Cardiac fibroblast (primary cell): ENCODE measurements at places on chromosomes 3 and 15.

GRCh38 chr3:106030627-106030963 lies 161.8 kb upstream of the CBLB start:
- DNase-seq, result peak; percentile 71

DNA sequence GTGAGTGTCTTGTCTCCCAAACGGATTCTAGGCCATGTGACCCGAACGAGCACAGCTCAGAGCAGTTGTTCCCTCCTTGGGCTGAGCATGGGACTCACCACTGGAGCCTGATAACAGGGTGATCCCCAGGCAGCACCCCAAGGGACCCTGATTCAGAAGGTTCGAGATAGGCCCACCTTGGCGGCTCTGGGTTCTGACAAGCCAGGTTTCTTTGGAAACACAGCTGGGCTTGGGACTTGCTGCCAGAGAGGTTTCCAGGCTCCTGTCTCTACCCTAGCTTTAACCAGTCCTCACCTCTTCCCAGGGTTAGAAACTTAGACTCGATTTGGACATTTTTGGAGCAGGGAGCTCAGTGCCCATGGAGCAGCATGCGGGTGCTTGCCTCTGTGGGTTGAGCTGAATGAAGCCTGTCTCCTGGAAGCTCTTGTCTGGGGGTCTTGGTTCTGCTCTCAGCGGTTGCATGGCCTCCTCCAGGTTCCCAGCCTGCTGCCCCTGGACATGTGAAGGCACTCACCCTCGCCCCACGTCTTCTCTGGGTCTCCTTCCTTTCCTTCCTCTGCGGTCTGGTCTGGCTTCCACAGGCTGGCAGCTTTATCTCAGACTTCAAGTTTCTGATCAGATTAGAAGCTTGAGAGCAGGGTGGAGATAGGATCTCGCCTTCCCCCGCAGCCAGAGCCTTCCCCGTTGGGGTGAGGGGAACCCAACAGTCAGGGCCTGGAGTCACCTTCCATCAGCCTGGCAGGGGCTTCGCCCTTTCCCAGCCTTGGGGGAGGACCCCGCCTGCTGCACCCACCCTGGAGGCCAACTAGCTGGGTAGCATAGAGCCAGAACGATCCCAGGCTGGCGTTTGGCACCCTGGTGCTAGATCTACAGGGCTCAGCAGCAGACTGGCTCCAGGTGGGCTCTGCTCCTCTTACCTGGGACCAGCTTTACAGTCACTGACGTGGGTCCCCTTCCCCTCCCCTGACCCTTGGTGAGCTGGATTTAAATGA lies 21.0 kb downstream of the PAQR5 start:
- DNase-seq, result no peak

DNA sequence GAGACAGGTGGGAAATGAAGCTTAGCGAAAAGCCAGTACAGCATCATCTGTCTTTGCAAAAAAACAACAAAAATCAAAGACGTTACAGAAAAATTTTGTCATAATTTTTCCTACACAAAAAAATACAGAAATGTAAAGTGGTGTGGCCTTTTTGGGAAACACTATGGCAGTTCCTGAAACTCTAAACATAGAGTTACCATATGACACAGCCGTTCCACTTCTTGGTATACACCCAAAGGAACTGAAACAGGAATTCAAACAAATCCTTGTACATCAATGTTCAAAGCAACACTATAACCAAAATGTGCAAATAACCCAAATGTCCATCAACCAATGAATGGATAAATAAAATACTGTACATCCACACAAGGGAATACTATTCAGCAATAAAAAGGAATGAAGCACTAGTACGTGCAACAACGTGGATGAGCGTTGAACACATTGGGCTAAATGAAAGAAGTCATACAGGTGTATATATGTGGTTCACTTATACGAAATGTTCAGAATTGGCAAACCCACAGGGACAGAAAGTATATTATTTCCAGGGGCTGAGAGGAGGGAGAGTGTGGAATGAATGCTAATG lies 46.8 kb downstream of the GLB1 start:
- no peak for DNase-seq

DNA sequence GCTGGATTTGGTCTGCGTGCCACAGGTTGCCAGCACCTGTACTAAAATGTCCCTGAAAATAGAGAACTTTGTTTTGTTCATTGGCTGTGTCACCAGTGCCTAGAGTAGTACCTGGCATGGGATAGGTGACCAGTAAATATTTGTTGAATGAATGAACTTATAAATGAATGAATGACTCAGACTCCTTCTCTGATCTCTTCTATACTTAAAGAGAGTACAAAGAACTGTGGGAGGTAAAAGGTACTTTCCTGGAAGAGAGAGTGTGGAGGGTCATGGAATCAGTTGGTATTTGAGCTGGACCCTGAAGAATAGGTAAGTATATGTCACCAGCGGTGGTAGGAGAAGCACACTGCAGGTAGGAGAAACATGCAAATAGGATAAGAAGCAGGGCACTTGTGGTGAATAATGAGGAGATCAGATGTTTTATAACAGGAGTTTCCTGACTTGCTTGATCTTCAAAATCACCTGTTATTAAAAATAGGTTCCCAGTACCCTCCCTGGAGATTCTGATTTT lies 149.4 kb downstream of the LPP start:
- no peak for DNase-seq

DNA sequence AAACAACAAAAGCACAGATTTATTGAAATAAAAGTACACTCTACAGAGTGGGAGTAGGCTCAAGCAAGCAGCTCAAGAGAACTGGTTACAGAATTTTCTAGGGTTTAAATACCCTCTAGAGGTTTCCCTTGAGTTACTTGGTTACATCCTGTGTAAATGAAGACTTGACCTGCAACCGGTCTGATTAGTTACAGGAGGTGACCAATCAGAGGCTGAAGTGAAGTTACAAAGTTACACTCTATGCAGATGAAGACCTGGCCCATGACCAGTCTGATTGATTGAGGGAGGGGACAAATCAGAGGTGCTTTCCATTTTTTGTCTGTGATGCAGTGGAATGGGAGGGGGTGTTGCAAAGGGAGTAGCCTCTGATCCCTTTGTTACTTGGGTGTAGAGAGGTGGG lies 723.4 kb downstream of the ZPLD1 start:
- no peak for DNase-seq

DNA sequence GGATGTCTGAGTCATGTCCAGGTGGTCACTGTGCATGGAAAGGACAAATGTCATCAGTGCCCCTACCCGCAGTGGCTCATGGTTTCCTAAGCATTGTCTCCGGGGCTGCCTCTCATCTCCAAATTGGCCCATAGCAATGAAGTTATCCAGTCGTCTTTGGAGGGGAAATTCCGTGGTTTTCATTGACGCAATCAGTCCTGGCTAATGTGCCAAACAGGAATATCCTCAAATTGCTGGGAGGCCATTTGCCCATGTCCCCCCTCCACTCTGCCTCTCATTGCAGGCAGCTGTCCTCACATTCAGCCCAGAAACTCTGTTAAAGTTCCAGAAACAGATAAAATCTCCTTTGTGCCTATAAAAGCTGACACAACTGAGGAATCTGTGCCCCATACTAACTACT lies 81.6 kb downstream of the MCTP2 start:
- DNase-seq, result peak; percentile 15

DNA sequence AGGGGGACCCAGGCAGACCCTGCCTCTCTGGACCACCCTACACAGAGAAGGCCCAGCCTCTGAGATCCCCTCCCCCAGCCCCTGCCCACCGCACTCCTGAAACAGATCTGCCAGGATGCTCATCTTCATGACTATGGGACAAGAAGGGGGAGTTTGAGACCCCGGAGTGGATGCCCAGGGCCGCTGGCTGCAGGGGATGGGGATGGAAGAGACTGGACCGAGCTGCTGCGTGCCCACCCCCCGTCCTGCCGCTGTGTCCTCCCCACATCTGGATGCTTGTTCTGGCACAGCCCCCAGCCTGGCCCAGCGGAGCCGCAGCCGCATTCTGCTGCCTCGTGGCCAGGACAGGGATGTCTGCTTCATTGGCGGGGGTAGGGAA lies 30.3 kb upstream of the SEMA3F start:
- DNase-seq, result no peak

- peak; percentile 75 for DNase-seq
These were observed 23.2 kb downstream of the SPTBN5 start for GRCh38 chr15:41870689-41871081.

DNA sequence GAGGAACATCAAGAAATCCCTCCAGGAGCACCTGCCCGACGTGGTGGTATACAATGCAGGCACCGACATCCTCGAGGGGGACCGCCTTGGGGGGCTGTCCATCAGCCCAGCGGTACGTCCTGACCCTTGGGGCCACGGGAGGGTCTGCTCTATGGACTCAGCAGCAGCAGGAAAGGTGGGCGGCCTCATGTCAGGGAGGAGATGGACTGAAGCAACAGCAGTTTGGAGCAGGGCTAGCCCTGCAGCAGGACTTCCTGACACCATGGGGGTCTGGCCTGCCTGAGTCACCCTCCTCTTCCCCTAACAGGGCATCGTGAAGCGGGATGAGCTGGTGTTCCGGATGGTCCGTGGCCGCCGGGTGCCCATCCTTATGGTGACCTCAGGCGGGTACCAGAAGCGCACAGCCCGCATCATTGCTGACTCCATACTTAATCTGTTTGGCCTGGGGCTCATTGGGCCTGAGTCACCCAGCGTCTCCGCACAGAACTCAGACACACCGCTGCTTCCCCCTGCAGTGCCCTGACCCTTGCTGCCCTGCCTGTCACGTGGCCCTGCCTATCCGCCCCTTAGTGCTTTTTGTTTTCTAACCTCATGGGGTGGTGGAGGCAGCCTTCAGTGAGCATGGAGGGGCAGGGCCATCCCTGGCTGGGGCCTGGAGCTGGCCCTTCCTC lies 24.2 kb downstream of the HDAC11 start:
- DNase-seq, result no peak
